ENCODE measurements at places on chromosomes 3 and 15.

- DNase-seq, result no peak
Measured at GRCh38 chr3:108487439-108487838, 23.0 kb downstream of the MYH15 start.

DNA sequence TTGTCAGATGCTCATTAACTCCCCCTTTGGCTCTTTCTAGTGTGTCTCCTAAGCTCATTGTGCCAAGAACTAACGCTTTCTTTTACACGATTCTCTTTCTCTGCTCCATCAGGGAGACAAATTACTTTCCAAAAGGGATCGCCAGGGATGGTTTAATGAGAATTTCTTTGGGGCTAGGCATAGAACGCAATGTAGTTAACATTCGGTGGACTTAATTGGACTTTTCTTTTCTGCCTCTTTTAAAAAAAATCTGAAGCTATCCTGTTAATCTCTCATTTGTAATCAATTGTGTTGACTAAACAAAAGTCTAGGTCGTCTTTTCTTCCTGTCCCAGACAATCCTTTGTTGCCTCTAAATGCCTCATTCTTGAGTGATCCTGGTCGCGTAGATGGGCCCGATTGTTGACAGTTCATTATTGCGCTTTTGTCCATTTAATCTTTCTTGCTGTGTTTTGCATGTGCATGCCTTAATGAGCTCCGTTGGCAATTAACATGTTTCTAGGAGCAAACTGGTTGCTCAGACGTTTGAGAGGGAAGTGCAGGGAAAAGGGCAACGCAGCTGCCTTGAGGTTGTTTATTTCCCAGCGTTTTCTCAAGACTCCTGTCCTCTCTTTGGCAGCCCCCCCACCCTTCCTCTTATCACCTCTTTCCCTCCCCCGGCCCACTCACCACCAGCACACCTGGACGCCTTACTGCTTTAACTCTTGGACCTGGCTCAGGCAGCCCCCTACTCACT lies 7.8 kb downstream of the FEZF2 start:
- DNase-seq, result no peak

DNA sequence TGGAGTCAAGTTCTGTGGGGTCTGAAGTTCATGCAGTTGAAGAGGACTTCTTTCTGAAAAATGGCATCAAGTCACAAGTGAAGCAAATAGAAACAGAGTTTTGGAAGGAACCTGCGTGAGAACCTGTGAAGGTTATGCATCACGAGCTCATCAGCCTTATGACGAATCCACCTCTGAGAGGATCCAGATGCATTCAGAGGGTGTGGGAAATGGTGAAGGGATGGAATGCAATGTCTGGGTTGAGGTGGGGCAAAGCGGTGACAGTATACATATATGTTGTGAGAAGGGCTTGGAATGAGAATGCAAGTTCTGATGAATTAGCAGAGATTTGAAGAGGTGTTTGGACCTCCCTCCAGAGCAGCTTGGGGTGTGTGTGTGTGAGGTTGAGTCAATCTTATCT lies 382.1 kb upstream of the TBL1XR1 start:
- no peak for DNase-seq

DNA sequence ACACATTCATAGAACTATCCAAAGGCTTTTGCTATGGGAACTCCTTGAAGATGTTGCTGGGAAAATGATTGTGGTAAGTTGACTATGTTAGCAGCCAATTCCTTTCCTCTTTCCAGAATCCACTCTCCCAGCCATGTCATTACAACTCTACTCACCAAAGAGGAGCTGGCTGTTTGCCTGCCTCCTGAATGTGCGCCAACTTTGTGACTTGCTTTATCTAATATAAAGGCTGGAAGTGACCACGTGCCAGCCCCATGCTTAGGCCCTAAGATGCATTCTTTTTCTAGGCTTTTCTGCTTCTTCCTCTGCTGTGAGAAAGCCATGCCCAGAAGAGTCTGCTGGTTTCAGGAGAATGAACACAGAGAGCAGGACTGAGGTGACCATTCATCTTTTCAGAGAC lies 182.2 kb downstream of the GABRB3 start:
- DNase-seq, result no peak

- no peak for DNase-seq
Measured at GRCh38 chr3:133934073-133934970, 38.6 kb upstream of the RAB6B start.

- no peak for DNase-seq
Measured at GRCh38 chr3:4356546-4357410, 53.6 kb downstream of the SETMAR start.

GRCh38 chr3:45555086-45555591 lies 39.4 kb upstream of the LIMD1 start:
- no peak for DNase-seq

DNA sequence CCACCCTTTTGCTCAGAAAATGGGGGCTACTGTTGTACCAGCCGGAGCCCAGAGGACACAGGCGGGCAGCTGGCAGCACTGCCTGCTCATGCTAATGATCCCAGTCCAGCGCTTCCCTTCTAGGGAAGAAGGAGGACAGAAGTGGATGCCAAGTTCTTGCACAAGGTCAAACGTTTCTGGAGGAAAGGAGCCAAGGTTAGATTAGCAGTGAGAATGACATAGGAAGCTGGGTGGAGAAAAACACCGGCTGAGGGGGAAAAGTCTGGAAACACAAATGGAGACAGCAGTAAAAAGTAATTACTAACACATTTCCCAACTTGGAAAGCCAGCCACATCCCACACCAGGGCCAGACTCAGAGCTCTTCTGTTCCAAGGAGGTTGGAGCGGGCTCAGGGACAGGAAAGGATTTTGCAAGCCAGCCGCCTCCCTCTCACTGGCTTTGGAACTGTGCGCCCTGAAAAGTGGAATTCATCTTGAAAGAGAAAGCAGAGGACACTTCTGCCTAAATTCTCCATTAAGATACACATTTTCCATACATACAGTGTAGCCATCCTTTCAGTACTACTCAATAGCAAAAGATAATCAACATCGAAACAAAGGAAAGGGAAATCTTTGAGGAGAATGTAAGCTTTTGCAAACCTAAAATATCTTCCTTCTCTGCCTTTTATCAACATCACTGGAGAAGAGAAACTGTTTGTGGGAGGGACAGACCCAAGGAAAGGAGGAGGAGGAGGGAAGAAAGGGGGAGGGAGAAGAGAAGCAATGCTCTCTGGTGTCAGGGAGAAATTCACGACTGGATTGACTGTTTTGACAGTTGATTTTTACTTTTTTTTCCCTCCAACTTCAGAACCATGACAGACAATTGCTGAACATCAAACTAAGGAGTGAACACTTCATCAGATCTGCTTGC lies 133.6 kb downstream of the CD47 start:
- peak; percentile 81 for DNase-seq

DNA sequence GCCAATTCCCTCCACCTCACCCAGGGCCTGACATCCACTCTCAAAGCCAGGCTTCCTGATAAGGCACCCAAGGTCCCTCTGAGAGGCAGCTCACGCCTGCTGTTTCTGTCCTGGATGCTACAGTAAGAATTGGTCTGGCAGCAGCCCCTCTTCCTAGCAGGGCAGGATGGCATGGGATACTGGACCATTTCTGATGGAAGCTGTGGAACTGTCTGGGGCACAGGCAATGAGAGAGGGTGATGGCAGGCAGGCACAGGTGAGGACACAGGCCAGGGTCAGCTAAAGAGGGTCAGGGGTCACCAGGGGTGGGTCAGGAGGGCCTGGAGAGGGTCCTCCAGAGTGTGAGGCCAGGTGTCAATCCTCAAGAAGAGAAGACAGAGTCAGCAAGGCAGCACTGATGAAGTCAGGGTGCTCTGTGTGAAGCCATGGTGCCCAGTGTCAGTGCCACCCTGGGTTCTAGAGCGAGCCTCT lies 41.9 kb upstream of the SLC41A3 start:
- DNase-seq, result no peak

GRCh38 chr3:144516589-144516988 lies 545.0 kb downstream of the DIPK2A start:
- no peak for DNase-seq

DNA sequence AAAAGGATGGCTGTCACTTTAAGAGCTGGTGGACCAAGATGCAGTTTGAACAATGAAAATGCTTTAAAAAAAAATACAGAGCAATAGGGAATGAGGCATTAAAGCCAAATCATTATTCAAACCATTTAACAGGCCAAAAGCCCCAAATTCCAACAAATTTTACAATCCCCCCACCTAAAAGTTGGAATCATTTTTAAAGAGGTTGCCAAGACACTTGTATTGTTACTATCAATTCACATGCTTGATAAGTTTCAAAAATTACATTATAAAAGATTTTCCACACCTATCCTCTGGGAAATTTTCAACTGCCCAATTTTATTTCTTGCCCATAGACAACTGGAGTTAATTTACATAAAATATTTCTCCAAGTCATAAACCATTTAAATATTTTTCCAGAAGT lies 192.3 kb upstream of the ARHGEF26 start:
- DNase-seq, result no peak

DNA sequence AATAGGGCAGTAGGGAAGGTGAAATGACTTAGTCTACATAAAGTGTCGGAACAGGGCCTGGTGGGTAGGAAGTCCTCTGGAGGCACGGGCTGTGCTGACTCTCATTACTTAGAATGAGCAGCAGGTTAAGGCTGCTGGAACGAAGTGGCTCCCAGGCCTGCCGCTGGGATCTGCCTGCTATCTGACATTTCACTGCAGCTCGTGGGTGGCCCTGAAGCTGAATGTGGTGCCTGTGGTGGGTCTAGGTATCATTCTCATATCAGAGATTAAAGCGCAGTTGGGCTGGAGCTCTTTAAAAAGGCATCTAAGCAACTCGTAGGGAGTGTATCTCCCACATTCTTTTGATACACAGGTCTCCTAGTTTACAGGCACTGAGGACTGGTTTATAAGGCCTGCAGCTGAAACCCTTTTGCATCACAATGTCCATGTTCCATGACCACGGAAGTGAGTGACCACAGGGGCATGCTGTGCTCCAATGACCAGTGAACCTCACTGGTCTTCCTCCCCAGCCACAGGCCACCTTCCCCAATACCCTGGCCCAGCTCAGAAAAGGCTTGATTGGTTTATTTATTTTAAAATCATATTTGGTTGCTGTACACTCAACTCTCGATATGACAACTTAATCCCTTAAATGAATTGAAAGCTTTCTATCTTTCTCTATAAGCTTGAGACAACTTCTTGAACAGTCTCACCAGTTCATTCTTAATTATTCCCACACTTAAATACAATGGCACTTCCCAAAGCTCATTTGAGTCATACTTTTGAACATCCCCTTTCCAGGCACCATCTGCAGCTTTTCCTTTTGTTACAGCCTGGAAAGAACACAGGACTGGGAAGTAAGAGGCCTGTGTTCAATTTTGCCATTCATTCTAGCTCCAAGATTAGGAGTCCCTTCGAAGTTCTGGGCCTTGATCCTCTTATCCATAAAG lies 19.0 kb downstream of the ADAMTS9 start:
- DNase-seq, result no peak

DNA sequence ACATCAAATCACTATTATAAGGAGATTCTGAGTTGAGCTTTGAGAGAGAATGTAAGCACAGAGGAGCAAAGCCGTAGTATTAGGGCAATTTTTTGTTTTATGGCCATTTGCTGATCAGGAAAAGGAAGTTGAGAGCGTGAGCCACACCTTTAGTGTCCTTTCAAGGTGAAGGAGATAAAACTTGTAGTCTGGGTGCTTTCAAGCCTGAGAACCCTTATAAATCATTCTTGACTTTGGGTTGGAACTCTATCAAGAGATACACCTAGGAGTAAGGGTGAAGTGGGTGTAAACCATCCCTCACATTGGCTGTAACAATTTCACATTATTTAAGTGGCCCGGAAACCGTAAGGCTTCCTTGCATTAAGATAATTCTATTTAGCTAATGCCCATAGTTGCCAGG lies 122.2 kb downstream of the ATG7 start:
- no peak for DNase-seq

- no peak for DNase-seq
Measured at GRCh38 chr15:72227192-72227586, 3.8 kb downstream of the PKM start.

DNA sequence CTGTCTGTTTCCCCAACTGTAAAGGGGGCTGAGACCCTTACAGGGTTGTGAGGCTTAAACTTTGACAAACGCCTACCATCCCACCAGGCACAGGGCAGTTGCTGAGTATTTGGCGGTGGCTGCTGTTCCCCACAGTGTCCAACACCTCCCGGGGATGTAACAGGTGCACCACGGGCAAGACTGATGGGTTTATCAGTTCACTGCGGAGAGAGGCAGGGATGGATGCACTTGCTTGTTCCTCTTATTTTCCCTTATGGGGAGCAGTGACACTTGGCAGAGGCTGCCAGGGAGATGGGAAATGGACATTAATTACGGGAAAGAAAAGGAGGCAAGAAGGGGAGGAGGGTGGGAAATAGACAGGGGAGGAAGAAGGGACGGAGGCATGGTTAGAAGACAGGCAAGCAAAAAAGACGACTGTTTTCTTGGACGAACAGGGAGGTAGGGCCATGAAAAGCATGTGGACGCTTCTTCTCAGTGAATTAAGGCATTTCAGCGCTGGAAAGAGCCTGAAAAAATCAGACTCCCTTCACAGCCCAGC lies 16.6 kb upstream of the ADIPOQ start:
- no peak for DNase-seq

DNA sequence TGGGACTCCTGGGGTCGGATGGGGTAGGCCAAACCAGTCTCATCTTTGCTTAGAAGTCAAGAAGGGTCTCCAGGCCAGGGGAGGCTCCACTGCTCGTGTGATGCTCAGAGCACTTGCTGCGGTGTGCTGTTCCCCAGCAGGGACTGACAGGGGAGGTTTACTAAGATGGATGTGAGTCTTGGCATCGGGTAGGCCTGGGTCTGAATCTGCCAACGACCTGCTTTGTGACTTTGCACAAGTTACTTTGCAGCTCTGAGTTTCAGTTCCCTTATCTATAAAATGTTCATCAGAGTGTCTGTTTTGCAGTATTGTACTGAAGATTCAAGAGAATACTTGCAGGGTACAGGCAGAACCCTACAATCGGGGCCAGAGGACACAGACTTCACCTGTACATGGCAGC lies 17.3 kb upstream of the CDCP1 start:
- DNase-seq, result no peak

- DNase-seq, result no peak
Measured at GRCh38 chr3:188829576-188829975, 342.2 kb upstream of the TPRG1 start.

GRCh38 chr15:26103002-26103404 lies 239.9 kb upstream of the ATP10A start:
- no peak for DNase-seq

DNA sequence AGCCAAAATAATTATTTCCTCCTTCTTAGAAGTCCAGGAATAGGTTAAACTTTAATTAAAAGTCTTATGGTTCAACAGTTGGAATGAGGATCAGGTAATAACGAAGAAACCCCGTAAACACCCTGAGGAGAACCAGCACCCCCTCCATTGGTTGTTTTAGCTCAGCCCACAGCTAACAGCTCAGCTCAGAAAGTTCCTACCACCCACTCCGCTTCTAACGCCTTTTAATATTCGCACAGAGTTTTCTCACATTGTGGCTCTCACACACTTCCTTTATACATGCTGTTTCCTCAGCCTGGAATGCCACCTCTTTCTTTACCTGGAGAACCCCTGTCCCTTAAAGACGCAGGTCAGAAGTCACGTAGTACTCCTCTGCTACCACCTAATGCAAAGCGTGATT lies 17.0 kb downstream of the CX3CR1 start:
- DNase-seq, result no peak

DNA sequence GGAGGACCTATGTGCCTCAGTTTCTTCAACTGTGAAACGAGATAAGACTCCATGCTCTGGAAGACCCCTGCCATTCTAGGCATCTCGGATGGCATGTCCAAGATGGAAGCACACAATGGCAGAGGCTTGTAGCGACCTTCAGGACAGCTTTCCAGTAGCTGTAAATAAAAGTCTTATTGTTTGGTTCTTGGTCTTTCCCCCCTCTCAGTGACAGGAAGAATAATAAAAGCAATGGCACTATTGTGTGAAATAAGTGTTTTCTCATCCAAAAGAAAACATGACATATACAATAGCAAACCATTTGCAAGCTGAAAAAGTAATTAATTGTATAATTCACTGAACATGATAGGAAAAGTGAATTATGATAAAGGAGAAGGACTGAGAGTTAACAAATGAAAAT lies 32.5 kb upstream of the CD47 start:
- DNase-seq, result no peak

All from fibroblast of skin of left biceps (primary cell).